Activated CD4-positive, alpha-beta T cell treated with anti-CD3 and anti-CD28 coated beads, Interleukin-2, amount 50 U/mL, for 1 hour (primary cell): ENCODE measurements at places on chromosomes 16 and 17.

DNA sequence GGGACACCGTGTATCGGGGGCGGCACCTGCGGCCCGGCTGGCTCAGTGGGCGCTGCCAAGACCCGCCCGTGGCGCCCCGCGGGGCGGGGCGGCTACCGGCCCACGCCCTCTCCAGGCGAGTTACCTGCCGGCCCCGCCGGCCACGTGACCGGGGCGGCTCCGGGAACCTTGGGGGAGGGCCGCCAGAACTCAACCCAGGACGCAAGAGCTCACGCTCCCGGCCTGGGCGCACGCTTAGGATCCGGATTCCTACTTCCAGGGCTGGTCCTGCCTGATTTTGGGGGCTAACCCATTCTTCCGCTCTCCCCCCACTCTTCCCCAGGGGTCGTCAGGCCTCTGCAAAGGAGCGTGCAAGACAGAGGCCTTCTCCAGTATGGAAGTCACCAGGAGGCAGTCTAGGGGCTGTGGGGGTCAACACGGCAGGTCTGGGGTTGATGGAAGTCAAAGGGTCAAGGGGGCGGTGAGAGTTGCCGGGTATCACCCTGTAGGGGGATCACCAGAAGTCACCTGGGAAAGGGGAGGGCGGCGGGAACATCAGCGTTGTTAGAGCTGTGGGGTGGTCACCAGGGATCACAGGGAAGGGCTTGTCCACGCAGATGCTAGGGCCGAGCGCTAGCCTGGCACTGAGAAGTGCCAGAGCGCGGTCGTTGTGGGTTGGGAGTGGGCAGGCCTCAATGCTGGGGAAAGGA, 354 bp upstream of the ESRP2 start:
- DNase-seq = no peak

DNA sequence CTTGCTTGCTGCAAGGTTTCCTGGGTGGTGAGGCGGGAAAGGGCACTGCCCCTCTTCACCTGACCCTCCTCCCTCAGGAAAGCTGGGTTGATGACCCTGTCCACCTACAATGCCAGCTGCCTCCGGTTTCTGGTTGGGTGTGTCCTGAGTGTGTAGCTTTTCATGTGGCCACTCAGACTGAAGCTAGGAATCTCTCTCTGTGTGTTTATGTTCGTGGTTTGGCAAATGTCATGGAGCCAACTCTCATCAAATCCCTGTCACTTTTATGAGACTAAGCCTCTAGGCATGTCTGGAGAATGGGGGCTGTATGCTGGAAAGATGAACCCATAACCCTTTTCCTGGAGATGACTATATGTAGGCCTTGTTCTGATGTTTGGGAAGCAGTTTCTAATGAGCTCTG, 17.1 kb downstream of the PLEKHG4 start:
- DNase-seq = no peak

DNA sequence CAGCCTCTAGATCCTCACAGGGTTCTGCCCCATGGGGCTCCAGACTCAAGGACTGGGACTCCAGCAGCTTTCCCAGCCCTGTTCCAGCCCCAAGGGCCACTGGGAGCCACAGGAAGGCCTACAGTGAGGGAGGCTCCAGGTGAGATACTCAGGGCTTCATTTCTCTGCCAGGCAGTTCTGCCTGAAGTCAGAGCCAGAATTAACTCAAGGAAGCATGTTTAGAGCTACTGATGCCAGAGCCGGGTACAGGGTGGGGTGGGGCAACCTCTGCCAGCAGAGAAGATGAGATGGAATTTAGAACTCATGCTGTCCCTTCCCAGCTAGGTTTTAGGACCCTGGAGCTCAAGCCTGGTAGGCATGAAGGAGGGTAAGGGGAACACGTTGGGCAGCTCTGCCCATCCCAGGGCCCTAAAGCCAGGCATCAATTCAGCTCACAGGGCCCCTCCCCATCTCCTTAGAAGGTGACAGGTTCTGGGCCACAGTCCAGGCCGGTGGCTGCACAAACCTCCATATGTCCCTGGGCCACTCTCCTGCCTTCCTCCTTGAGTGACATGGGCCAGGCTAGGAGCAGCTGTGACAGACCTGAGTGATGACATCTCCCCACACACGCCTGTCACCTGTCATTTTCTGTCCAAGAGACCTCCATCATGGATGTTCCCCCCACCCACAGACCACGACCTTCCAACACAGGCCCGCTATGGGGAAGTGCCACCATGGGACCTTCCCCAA, 24.5 kb upstream of the SPPL2C start:
- no peak for DNase-seq

GRCh38 chr17:80492343-80493136, 16.1 kb upstream of the NPTX1 start:
- DNase-seq = no peak

DNA sequence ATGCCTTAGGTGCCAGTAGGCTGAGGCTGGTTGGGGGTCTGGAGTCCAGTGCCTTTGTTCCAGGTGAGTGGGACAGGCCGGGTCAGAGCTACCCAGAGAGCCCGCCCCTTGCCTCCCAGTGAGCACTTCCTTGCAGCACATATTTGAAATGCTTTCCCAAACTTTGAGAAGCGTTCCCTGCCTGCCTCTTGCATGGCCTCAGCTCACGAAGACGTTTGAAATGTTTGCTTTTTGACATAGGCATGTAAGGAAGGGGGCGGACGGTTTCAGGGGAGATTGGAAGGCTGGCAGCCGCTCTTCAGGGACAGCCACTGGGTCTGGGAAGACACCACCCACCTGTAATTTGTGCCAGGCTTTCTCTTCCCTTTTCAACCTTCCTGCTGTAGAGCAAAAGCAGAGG, 5.1 kb upstream of the FOXL1 start:
- no peak for DNase-seq

DNA sequence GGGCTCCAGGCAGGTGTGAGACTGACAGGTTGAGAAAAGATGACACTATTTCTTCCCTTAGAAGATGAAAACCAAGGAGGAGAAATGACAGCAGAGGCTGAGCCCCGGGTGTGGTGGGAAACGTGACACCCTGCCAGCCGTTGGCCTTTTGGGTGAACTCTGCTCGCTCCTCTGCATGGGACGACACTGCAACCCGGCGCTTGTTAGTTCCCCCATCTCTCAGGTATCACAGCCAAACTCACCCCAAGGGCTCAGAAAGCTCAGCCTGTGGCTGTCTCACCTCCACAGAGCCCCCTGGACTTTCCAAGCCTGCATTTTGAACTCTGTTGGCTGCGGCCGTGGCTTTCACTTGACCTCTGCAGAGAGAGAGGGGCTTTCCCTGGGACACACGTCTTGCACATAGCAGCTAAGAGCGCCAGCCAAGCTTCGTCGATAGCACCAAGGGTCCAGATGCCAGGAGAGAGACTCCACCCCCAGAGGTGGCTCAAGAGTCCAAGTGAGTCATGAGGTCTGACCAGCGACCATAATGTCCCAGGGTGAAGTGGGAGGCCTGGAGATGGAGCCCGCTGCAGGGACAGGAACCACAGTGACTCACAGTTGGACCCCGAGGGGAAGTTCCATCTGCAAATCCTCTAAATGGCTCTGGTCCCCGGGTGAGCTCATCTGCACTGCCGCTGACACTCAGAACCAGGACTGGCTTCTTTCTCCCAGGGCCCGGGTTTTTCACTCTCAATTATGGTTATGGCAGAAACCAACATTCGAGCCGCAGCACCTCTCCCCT, 301.9 kb downstream of the SOX9 start:
- no peak for DNase-seq
